ENCODE measurements at places on chromosomes 5 and 9. TPM values are rescaled to one million over a fixed set of nuclear protein-coding genes. Genes with fewer than 3 reads are reported as not detected.

Gene PCDHA5
- total RNA-seq: 11.8 TPM

GRCh38 chr5:151086905-151087360 is 6.1 kb upstream of the TNIP1 start:
- no peak for DNase-seq

GRCh38 chr5:40995801-40996586 is 75.1 kb downstream of the MROH2B start:
- no peak for DNase-seq

Gene AKNA
- total RNA-seq: 32.6 TPM

Gene ALDOB
- total RNA-seq: not detected

DNA sequence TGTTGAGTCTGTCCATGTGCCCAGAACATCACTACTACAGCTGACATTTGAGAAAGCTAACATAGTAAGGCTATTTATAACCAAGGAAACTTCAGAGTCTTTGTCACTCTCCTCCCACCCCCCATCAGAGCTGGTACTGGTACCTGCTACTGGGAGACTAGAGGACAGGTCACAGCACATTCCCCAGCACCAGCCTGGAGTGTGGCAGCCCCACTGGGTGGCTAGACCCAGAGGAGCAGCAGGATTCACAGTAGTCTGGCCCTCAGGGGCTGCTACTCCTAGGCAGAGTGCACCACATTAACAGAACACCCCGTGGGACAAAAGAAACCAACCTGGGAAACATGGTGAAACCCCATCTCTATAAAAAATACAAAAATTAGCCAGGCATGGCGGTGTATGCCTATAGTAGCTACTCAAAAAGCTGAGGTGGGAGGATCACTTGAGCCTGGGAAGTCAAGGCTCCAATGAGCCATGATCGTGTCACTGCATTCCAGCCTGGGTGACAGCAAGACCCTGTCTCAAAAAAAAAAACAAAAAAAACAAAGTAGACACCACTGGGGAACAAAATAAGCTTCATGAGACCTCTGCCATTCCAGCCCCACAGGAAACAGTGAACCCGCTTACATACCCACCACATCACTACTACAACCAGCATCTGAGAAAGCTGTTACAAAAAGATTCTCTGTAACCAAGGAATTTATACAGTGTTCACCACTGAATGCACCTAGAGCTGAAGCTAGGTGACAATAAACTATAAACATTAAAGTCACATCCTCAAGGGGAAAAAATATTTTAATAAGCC is 26.3 kb upstream of the PTGER4 start:
- no peak for DNase-seq

DNA sequence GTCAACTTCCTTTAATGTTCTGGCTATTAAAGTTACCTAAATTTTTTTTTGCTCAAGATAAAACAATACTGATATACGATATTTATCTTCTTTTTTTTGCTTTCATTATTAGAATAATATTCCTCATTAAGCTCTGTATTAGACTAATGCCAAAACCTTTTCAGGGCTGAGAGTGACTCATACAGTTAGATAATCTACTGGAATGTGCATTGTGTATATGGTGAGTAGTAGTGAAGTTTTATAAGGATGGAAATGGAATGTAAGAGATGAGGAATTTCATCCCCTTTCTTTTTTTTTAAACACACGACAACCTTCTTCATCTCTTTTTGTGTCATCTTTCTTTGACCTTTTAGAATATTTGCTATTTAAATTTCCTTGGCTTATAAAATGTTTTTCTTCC is 268.6 kb downstream of the ISL1 start:
- no peak for DNase-seq

GRCh38 chr5:53884417-53884816 is 324.0 kb downstream of the NDUFS4 start:
- DNase-seq: no peak

GRCh38 chr5:14097998-14098471 is 45.1 kb upstream of the TRIO start:
- DNase-seq: no peak

GRCh38 chr5:73642344-73642743 is 16.3 kb downstream of the ARHGEF28 start:
- DNase-seq: no peak

DNA sequence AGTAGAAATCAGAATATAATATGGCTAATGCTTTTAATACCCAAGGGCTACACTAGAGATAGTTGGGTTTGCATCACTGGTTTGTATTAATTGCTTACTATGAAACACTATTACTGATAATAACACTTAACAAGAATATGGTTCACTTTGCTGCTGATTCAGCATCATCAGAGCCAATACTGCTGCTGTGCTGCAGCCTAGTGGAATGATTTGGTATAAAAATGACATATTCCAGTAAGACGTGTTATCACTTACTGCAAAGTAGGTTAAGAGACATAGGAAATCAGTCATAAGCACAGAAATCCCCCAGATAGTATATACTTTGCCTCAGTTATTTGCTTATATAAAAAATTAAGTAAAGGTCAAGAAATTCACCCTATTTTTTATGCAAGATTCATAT is 2.8 kb downstream of the CDH10 start:
- DNase-seq: no peak

GRCh38 chr5:149345892-149346222 is 558 bp downstream of the GRPEL2 start:
- no peak for DNase-seq

- DNase-seq: no peak
These were observed 3.6 kb downstream of the SVEP1 start for GRCh38 chr9:110575945-110576344.

DNA sequence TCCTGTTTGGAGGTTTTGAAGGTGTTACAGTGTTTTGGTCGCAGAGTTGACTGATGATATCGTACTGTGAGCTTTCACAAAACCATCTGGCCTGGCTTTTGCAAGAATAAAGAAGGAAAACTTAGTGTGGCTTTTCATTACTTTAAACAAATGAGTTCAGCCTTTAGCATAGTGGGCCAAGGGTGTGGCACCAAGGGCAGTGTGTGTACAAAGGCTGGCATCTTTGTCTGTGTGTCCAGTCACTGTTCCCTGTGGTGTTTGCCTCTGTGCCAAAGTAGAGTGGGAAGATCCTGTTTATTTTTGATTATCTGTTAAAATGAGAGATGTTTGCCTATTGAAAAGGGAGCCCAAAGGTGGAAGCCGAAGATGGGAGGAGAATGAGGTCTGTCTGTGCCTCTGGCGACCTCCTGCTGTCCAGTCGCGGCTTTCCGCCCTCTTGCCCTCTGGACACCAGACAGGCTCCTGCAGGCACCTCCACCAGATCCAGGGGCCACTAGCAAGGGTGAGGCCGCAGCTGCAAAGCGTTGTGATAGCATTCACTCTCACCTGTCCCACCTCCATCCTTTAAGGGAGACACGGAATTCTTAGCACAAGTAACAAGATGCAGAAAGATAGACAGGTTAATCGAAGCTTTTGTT is 113.7 kb downstream of the TRIO start:
- no peak for DNase-seq

DNA sequence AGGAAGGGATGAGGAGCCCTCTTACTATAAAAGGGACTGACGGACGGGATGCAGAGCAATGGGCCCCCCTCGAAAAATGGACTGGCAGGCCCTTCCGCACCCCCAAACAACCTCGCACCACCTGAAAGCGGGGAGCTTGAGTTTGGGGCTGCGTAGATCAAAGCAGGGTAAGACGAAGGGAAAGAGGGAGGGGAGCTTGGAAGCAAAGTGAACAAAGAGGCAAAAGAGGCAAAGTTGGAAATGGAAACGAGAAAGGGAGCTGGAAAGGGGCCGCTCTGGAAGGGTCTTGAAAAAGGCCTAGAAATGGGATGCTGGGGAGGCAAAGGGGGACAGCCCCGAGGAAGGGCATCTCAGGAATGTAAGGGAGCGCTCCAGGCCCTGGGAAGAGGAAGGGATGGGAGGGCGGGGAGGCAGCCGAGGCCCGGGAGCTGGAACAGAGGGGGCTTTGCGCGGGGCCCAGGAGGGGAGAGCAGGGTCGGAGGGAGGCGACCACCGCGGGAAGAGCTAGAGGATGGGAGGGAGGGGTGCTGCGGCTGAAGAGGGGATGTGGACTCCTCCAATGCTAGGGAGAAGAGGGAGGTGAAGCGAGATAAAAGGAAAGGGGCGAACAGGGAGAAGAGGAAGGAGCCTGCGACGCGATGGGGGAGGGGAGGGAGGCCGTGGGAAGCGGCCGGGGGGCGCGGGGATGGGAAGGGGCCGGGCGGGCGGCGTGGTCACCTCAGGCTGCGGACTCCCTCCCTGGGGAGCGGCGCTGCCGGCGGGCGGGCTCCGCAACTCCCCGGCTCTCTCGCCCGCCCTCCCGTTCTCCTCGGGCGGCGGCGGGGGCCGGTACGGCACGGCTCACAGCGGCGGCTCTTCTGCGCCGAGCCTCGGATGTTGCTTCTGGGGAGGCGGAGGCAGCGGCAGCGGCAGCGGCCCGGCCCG is 577 bp downstream of the RNF145 start:
- peak; percentile 76 for DNase-seq

Gene SLC6A7
- not detected for total RNA-seq

DNA sequence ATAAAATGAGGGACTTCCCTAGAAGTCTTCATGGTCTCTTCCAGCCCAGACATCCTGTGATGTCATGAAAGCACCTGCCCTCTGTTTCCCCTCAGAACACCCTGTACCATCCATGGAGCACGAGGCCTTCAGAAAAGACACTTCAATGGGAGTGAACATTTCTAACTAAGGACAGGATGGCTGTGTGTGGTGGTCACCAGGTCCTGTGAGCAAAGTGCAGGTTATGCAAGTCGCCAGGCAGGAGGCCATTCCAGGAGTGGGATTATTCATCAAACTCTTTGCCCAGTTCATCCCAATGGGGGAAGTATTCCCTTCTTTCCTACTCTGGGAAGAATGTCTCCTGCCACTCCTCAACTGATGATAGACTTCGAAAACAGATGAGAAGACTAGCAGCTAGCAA is 80.5 kb downstream of the SLC1A3 start:
- no peak for DNase-seq

GRCh38 chr5:36646507-36647023 is 40.2 kb downstream of the SLC1A3 start:
- no peak for DNase-seq

DNA sequence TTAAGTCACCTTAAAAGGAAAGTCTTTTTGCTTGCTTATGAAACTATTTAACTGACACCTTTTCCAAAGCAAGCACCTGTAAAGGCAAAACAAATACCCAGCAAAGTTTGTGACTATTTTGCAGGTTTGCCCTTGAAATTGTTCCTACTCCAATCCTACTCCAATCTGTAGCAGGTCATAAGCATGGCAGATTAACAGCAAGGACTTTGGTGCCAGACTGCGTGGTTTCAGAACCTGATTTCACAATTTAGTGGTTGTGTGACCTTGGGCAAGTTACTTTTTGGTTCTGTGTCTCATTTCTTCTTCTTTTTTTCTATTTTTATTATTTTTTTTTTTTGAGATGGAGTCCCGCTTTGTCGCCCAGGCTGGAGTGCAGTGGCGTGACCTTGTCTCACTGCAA is 282.1 kb downstream of the RFX3 start:
- DNase-seq: no peak

GRCh38 chr5:19733612-19734495 is 254.1 kb downstream of the CDH18 start:
- DNase-seq: no peak

Gene ZNF618
- total RNA-seq: 114 TPM

DNA sequence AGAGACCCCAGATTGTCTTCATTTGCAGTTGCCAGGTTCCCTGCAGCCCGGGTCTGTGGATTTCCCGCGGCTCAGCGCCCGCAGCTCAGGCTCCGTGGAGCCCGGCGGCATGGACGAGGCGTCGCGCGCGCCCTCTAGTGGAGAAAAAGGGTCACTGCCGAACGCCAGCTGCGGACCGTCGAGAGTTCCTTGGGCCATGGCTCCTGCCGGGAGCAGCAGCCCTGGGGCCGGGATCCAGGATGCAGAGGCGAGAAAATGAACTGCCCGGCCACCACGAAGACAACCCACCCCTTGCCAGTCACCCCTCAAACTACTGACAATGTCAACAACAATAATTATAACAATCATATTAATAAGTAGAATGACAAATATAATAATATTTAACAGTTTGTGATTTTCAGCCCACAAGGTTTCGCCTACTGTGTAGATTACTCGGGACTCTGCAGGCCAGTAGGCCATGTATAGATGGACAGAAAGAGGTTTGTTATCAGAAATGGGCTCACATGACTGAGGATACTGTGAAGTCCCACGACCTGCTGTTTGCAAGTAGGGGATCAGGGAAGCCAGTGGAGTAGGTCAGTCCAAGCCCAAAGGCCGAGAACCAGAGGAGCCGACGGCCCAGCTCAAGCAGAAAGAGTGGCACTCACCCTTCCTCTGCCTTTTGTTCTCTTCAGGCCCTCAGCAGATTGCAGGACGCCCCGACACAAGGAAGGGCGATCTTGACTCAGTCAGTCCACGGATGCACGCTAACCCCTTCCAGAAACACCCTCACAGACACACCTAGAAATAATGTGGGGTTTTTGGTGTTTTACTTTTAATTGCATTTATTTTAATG is 43.1 kb downstream of the BOD1 start:
- DNase-seq: peak; percentile 86

Gene THBS4
- 41.1 TPM for total RNA-seq

DNA sequence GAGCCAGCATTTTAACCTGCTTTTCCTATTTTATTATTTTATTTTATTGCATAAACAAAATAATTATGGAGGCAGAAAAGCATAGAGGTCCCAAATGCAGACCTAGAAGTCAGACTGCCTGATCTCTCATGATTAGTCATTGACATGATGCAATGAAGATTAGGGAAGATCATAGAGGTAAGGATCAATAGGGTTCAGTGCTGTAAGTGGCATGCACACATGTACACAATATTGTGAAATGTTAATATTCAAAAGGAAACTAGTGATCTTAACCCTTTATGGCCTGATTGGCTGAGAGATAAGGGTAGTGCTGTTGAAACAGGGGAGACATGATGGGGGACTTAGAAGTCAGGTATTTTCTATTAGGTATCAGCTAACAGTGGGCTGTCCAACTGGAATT is 1.1 kb upstream of the FRRS1L start:
- no peak for DNase-seq

- DNase-seq: no peak
These were observed 1045.3 kb downstream of the TLE1 start for GRCh38 chr9:80644044-80644443.

DNA sequence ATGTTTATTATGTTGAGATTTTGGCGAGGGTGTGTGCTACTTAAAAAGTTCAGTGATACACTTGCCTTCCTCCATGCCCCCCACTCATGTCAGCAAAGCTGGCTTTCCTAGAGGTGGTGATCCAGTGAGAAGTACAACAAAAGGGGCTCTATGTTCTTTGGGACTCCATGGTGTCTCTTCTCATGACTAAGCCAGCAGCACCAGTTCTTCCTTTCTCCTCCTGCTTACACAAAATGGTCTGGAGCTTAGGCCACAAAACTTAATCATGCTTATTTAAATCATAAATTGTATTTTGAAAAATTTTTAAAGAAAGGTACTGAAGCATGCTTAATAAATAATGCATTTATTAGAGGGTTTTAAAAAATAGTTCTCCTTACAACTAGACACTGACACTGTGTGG is 22.4 kb downstream of the MOCS2 start:
- DNase-seq: no peak

Gene HAVCR2
- total RNA-seq: not detected

Gene NIPAL4
- total RNA-seq: not detected

Gene SLC36A1
- 117 TPM for total RNA-seq

Gene PDE6A
- not detected for total RNA-seq

Gene NRARP
- 15.2 TPM for total RNA-seq
